Stromal cell of bone marrow (primary cell): ENCODE measurements at places on chromosomes 1 and 21.
A peak's percentile ranks its signal among the peaks of the same experiment; 100 is the strongest.

DNA sequence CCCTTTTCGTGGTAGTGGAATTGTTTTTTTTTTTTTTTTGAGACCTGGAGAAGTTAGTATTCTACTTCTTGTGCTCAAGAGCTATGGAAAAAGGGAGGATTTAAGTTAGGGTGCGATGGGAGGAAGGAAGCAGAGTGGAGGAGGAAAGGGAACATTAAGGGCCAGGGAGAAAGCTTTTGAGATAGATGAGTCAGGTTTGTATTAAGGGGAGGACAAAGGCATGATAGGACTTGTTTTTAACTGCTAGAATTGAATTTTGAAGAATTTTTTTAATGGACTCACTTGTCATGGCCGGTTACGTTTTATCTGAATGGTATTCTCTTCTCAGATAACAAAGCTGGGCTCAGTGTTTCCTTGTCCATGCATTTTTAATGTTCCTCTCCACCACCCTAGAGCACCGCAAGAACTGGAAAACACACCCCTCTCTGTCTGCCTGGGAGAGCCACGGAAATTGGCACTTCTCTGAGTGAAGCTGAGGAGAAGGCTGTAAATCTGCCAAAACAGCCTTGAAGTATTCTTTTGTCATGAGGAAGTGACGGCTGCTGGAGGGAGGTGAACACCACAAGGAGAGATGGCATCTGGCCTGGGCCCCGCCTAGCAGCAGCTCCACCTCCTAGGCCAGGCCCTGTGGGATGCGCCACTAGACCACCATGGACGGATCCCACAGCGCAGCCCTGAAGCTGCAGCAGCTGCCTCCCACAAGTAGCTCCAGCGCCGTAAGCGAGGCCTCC is 3.5 kb downstream of the NIPAL3 start:
- DNase-seq, result no peak

GRCh38 chr1:167057241-167057688 is 32.9 kb downstream of the GPA33 start:
- DNase-seq, result no peak

DNA sequence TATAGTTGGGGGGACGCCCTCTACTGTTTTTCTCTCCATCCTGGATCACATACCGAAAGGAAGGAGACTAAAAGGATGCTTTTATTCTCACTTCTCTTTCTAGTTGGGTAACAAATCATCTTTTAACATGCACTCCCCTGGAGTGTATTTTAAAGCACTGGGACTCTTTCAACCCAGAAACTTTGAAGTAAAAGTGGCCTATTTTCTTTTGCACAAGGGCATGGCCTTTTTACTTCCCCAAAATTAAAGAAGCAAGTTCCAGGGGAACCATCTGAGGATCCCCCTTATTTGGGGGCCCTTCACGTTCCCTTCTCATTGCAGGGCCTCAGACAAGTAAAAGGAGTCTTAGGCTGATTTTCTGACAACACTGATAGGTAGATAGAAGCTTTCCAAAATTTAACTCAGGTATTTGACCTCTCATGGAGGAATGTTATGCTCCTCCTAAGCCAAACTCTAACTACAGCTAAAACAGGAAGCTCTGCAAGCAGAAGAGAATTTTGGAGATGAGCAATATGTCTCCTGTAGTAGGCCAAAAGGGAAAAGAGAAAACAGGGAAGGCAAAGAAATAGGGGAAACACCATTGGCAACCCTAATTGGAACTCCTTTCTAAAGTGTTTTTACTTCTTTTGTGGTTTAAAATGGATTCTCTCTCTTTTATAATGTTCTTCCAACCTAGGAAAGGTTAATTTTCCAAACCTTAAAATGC is 8.9 kb upstream of the CD46 start:
- no peak for DNase-seq

GRCh38 chr1:3369446-3370076 is 84.9 kb upstream of the ARHGEF16 start:
- DNase-seq, result peak; percentile 100

DNA sequence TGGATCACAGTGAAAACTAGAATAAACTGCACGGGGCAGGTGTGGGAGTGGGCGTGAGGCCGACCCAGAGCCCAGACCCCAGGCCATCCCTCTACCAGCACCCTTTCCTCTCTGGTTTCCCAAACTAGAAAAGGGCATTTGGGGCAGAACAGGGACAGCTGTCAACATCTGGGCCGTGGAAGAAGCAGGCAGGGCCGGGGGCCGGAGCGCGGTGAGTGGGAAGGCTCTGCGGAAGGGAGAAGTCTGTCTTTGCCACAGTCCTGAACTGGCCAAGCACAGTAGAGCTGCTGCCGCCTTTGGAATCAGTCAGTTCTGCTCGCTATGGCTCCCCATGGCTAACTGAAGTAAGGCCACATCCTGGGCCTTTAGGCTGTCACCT is 6.6 kb downstream of the CCDC24 start:
- DNase-seq, result no peak

DNA sequence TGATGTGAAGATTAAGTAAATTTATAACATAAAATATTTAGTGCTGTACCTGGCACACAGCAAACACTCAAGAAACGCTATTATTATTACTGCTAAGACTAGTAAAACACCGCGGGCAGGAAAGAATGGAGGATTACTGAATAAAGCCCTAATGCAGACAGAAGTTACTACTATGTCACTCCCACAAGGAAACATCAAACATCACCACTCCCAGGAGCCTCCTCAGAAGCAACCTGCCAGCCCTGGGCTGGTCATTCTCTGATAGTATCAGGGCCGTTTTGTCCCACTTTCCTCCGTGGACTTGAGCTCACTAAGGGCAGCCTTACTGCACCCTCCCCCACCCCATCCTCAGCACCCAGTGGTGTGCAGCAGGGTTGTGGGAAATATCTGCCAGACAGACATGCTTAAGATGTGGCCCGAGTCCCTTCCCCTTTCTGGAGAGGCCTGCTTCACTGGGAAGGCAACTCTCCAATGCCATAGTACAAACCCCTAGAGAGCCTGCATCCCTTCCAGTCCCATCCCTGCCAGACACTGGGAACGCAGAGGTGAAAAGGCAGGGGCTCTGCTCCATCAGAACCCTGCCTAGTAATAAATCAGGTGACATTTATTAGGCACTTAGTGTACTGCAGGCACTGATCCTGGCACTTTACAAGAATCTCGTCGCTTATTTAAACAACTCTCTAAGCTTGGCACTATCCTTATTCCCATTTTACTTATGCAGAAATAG is 41.7 kb upstream of the ECE1 start:
- no peak for DNase-seq

DNA sequence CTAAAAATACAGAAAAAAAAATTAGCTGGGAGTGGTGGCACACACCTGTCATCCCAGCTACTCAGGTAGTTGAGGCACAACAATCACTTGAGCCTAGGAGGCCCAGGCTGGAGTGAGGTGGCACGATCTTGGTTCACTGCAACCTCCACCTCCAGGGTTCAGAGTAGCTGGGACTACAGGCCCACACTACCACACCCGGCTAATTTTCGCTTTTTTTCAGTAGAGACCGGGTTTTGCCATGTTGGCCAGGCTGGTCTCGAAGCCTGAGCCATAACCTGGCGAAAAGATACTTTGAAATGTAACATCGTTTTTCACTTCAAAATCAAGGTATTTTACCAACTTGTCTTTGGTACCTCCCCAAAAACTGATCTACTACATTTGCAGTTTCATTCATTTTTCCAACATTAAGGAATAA is 6.1 kb downstream of the GAS5 start:
- no peak for DNase-seq

DNA sequence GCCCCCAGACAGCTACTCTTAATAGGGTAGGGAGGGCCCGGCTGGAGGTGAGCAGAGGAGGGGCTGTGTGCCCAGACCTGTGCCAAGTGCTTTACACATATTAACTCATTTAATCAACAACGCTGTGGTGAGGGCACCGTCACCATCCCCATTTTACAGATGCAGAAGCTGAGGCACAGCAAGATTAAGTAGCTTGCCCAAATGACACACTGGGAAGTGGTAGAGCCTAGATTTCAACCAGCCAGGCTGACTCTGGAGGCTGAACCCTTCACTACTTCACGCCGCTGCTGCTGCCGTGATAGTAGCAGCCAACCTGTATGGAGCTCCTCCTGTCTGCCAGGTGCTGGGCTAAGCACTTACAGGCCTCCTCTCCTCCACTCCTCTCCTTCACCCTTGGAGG is 127.2 kb downstream of the PTPRU start:
- DNase-seq, result no peak

DNA sequence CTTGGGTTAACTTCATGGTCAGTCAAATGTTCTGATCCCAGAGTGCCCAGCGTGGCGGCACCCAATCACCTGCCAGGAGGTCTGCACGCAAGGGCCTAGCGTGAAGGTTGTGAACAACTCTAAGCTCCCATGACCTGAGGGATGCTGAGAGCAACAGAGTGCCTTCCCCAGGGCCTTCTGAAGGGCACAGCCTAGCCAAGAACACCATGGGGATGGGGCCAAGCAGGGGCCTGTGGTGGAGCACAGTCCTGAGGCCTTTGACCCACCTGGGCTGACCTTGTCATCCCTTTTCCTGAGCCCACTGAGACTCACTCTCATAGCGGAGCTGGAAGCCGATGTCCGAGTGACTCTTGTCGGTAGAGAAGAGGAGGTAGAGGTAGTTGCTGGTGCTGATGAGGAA is 138.8 kb upstream of the HMGB4 start:
- no peak for DNase-seq

GRCh38 chr1:52636721-52637695 is 4.0 kb downstream of the SHISAL2A start:
- DNase-seq, result no peak

DNA sequence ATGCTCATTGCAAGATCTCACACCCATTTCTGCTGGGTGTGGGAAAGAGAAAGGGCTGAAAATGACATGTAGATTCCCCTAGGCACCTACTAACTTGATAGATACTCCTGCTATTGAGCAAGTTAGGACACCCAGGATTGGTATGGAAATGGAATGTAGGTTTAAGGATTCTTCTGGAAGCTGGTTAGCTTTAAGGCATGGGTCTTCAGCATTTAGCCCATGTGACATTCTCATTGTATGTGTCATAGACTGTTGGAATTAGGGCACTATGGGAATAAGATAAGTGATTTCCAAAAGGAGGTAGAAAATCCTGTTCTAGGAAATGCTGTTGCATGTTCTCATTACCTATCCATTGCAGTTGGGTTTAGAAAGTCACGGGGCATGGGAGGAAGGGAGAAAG is 76.2 kb downstream of the DISC1 start:
- no peak for DNase-seq

DNA sequence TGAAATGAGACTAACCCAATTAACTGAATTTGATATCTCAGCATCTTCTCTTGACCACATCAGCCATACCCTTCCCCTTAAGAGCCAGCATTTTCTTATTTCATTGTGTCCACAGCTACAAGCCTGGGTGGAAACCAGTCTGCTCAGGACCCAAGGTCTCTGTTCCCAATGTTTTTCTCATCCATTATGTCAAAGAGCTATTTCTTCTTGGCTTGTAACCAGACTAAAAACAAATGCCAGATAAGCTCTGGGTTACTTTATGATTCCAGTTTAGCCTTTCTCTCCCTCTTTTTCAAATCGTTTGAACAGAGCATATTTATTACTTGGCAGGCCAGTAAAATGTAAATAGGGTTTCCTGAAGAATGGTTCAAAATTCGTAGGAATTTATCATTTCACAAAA is 109.3 kb upstream of the SPATA6 start:
- DNase-seq, result no peak

DNA sequence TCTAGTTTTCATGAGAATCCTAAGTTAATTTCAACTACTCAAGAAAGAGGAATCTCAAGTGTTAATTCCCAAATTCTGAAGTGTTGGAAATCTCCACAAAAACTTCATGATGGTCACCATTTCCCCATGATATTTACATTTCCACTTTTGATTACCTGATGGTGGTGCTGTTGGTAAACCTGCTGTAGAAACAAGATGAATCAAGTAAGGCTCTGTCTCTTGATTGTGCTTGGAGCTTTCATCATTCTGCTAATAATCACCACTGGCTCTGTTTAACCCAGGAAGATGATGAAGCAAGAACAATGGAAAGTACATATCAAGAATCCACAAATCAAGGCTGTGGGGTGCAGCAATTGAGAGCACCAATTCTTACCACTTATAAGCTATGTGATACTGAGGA is 77.8 kb downstream of the C4BPA start:
- DNase-seq, result no peak

DNA sequence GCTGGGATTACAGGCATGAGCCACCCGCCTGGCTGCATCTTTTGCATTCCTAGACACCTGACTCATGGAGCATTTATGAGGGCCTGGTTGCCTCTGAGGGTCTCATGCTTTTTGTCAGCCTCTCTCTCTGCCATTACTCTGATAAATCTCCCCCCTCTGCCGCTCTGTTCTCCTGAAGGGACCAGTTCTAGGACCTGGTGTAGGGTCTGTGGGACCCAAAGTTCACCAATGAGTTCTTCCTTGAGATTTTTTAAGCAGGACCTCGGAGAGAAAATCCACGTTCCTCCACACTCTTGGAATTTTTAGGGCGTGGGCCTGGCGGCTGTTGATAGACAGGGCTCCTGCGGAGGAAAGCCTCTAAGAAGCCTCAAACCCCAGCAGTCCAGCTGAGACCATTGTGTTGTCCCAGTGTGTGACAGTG is 91.9 kb upstream of the ERRFI1 start:
- no peak for DNase-seq

- DNase-seq, result no peak
Observed at GRCh38 chr1:9293241-9293532, 493 bp downstream of the SPSB1 start.

- DNase-seq, result no peak
Observed at GRCh38 chr1:55204997-55205396, 10.2 kb downstream of the USP24 start.

GRCh38 chr1:231235526-231236207 is 5.3 kb upstream of the GNPAT start:
- no peak for DNase-seq

GRCh38 chr1:23114424-23115079 is 54.1 kb downstream of the LUZP1 start:
- DNase-seq, result no peak

GRCh38 chr1:203480525-203481084 is 5.0 kb downstream of the PRELP start:
- peak; percentile 84 for DNase-seq

DNA sequence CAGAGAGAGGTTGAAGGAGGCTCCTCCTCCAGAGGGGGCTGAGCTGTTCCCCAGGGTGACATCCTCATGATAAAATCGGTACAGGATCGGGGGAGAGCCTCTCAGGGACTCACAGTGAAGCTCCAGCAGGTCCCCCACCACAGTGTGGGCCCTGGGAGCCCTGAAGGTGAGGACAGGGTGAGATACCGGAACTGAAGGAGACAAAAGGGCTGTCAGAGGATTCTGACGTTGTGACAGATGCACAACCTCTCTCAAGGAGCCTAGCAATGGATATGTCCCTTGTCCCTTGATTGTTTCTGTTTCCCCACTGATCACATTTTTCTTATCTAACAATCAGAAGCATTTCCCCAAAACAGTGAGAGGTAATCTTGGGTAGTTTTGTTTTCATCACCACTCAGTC is 5.2 kb downstream of the FCRL3 start:
- no peak for DNase-seq

DNA sequence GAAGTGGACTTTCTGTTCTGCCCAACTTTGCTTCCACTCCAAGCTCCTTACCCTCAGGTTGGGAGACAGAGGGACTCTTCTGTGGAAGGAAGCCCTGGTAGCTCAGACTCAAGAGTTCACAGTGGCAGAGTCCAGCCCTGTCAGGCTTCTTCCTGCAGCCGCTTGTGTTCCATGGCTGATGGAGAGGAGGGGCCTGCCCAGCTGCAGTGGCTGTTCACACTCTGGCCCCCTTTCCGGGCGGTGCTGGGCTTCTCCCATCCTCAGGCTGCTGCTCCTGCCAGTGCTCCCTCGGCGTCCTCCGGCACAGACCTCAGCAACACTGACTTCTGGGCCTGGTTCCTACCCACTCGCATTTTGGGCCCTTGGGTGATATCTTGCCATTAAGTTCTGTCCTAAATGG is 4.0 kb downstream of the KRTAP10-1 start:
- no peak for DNase-seq

GRCh38 chr1:169312084-169312954 is 55.3 kb downstream of the NME7 start:
- peak; percentile 95 for DNase-seq
